ENCODE measurements at places on chromosomes 3 and 15.

DNA sequence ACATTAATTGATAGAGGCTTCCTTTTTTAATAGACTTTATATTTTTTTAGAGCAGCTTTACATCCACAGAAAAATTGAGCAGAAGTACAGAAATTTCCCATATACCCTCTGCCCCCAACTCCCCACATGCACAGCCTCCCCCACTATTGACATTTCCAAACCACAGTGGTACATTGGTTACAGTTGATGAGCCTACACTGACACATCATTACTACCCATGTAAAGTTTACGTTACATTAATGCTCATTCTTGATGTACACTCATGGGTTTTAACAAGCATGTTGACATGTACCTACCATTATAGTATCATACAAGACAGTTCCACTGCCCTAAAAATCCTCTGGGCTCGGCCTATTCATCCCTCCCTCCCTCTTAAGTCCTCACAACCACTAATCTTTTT, 78.7 kb downstream of the USF3 start:
- DNase-seq: no peak

GRCh38 chr15:82871358-82871757, 61.9 kb downstream of the WHAMM start:
- DNase-seq: no peak

- no peak for DNase-seq
Measured at GRCh38 chr3:11523572-11524101, 120.1 kb downstream of the VGLL4 start.

DNA sequence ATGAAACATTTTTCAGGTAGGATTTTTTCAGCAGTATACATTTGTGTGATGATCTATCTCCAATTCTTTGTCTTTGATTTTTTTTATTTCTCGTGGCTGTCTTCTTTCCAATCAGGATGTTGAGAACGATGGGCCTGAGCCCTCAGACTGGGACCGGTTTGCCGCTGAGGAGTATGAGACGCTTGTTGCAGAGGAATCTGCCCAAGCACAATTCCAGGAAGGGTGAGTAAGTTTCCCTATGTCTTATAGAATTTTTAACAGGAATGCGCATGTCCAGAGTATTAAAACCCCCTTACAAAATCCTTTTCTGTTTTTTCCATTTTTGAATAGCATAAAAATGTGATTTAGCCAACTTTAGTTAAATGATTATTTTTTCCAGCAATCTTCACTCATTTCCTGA, 90.0 kb downstream of the MSL2 start:
- no peak for DNase-seq

GRCh38 chr3:10740954-10741353, 75.1 kb upstream of the SLC6A11 start:
- no peak for DNase-seq

DNA sequence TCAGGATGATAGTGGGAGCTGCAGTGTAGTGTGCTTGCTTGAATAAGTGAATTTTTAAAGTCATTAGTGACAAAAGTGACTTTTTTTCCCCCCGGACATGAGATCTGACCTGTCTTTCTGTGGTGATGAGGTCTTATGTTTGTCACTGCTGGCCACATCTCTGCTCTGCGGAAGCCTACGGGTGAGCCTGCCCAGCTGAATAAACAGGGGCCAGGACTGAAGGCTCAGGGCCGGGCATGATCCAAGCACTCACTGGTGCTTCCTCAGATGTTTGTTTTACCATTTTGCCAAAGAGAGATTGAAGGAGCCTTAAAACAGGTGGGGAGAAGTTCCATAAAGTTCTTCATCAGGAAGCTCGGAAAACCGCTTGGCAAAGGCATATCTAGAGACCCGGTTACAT, 35.0 kb downstream of the RPL39L start:
- no peak for DNase-seq

- no peak for DNase-seq
Measured at GRCh38 chr3:175985781-175986180, 1126.6 kb downstream of the NAALADL2 start.

DNA sequence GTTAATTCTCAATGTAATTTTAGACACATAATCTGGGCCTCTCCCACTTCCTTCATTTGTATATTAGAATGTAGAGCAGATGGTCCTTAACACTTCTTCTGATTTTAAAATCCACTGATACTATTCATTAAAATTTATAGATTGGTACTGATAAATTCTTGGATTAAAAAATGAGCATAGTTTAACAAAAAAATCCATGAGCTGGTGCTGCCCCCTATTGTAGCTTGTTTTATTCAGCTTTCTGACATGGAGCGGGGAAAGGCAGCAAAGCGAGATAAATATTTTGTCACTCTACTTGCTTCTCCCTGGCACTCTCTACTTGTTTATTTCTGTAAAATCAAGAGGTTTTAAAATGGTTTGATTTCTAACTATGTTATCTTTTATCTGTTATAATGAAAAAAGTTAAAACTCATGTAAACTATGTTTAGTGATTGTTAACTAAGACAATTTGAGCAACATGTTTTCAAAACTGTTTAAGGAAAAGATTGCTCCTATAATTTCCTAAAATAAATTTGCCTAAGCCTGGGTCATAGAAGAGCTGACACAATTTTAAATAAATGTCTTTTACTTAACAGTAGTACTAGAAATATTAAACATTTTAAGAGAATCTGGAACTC, 26.5 kb upstream of the PLOD2 start:
- no peak for DNase-seq

DNA sequence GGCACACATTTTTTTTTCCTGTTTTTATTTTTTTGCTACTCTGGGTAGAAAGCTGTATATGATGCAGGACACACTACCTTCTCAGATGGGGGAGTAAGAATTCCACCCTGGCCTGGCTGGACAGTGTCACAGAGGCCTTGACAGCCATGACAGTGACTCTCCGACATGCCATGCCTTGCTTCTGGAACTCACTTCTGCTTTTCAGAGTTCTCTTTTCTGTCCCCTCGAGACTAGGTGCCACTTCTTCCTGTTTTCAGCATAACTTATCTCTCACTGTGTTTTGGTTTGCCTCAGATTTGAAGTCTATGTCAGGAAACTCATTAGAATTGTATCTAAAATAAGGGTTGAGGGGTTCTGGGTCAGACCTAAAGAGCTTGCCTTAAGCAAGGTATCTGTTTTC, 69.1 kb upstream of the SEC13 start:
- DNase-seq: no peak

- peak; percentile 78 for DNase-seq
Measured at GRCh38 chr3:150409512-150410310, 1.6 kb downstream of the TSC22D2 start.

- DNase-seq: no peak
Measured at GRCh38 chr3:155326901-155327300, 33.4 kb upstream of the STRIT1 start.

DNA sequence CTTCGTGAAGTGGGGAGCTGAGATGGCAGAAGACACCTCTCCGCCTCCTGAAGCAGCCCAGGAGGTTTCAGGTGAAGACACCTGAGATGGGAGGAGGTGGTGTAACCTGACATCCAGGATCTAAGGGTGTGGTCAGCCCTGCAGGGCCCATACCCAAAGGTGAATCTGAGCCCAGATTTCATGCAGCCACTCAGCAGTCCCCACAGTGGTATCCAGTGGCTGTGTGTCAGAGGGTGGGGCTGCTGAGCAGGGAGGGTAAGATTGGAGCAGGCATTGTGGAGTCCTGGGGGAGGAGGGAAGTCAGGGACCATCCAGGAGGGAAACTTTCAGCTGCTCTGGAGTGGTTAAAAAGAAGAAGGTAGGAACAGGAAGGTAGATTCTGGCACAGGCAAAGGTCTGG, 46.0 kb upstream of the SMAD6 start:
- DNase-seq: no peak

- DNase-seq: no peak
Measured at GRCh38 chr3:95905182-95905581, 909.2 kb upstream of the EPHA6 start.

DNA sequence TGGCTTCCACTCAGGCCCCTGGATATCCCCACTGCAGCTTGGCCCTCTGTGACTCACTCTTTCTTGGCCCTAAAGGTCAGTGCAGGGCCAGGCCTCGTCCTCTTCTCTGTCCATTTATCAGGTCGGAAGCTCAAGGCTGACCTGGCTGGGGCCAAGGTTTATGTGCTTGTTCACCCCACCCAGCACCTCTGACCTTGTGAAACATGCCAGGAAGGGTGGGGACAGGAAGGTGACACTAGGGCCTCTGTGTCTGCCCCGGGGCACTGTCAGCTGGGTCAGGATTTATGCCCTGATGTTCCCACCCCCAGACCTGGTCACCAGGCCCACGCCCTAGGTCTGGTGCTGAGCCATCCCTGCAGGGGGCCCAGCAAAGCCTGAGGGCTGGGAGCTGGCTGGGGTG, 103.8 kb downstream of the FBLN2 start:
- DNase-seq: no peak

DNA sequence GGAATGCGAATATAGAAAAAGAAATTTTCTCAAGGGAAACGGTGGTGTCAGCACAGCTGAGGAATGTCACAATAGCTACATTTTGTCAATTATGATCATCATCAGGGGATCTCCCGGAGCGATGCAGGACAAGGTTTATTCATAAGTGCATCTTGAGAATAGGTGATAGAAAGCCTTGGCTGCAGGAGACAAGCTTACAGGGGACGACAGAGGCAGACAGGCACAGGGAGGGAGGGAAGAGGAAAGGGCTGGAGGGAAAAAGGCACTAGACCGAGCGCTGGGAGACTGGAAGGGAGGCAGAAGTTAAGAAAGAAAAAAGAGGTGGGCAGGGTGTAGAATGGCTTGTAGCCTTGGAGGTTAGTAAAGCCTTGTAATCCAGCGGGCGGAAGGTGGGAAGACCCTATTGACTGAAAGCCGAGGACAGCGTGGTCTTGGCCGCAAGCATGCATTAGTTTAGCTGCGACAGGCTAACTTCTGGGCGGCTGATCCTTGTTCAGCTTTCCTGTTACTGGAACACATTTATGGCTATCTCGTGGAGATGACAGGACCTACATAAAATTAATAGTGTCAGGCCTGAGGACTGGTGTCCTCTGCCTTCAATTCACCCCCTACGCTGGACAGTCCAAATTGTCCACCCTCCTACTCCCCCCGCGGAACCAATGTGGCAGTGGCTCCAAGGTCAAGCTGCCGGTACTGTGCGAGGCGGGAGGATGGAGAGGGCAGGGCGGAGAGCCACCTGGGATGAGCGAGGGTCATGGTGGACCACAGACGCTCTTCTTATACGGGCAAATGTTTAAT, 1.4 kb upstream of the NECTIN3 start:
- peak; percentile 39 for DNase-seq

- DNase-seq: no peak
Measured at GRCh38 chr3:105516972-105517371, 150.3 kb downstream of the ALCAM start.

GRCh38 chr15:45179221-45179985, 8.4 kb downstream of the SHF start:
- DNase-seq: no peak

DNA sequence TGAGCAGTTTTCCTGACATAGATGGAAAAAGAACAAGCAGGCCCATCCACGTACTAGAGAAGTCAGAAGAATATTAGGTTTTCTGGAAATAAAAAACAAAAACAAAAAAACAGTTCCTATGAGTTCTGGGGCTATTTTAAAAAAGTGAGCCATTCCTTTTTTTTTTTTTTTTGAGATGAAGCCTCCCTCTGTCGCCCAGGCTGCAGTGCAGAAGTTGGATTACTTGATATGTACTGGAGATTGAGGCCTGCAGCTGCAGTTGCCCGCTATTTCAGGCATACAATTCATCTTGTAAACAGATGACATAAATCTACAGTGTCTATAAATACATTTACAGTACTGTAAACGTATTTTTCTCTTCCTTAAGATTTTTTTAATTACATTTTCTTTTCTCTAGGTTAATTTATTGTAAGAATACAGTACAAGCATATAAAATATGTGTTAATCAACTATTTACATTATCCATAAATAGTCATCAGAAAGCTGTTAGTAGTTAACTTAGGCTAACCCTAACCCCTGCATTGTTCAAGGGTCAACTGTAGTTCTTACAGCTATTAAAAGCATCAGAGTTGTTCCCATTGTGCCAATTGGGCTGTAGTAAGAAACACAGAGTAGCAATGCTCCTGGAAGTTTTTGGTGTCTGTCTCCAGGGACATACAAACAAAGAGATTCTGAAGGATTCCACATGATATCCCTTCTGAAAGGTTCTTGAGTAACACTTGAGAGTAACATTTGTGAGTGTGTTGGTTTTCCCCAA, 11.2 kb upstream of the ACTL6A start:
- DNase-seq: no peak

DNA sequence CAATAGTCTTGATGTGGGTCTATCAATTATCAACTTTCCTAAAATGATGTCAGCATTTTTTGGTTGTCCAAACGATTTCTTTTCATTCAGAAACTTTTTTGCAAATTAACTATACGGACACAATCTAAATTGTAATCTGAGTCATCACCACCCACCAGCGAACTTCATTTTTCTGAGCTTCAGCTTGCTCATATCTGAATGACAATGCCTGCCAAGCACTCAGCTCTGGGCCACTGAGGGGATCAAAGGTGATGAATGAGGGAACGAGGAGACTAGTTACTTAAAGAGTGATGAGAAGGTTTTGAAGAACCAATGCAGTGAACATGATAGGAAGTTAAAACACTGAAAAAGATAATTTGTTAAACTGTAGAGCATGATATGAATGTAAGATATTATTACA, 14.9 kb upstream of the TBC1D23 start:
- DNase-seq: no peak

DNA sequence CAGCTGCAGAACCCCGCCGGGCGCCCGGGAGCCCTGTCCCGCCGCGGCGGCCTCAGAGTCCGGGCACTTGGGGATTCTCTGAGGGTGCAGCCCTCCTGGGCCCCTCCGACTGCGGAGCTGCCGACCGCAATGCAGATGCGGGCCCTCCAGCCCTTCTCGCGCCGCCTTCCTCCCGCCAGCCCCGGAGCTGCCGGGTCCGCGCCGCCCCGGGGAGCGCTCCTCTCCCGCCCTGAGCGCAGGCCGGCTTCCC, 320 bp upstream of the ACAN start:
- no peak for DNase-seq

DNA sequence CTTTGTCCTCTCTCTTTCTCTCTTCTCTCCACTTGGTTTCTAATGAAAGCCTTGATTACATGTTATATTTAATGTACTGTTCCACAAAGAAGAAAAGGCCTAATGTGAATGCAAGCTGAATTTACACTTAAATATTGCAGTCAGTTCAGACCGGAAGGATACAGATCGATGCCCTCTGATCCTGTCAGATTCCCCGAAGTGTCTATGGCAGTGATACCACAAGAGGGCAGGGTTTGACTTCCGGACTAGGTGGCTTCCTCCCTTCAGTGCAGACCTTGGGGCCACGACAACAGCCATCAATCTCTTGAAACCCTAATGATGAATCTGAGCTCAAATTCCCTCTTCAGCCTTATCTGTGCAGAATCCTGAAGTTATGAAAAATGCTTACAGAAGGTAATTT, 29.5 kb downstream of the AGTR1 start:
- DNase-seq: peak; percentile 48

DNA sequence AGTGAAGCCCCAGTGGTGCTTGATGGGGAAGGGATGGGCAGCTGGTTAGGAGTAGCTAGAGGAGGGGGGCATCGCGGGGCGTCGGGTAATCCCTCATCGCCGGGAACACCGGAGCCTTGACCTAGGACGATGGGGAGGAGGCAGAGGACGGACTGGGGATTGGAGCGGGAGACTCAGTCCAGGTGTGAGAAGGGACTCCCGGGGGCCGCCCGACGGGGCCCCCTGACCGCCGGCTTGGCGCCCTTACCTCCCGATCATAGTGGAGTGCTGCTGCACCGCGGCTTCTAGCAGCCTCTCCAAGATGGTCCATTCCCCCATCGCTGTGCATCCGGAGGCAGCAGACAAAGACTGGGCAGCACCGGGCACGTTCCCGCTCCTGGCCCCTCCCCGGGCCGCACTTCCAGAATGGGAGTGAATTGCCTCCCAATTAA, 612 bp downstream of the GJD2 start:
- no peak for DNase-seq
